ENCODE measurements at places on chromosomes 12 and 14.
A peak's percentile ranks its signal among the peaks of the same experiment; 100 is the strongest.

DNA sequence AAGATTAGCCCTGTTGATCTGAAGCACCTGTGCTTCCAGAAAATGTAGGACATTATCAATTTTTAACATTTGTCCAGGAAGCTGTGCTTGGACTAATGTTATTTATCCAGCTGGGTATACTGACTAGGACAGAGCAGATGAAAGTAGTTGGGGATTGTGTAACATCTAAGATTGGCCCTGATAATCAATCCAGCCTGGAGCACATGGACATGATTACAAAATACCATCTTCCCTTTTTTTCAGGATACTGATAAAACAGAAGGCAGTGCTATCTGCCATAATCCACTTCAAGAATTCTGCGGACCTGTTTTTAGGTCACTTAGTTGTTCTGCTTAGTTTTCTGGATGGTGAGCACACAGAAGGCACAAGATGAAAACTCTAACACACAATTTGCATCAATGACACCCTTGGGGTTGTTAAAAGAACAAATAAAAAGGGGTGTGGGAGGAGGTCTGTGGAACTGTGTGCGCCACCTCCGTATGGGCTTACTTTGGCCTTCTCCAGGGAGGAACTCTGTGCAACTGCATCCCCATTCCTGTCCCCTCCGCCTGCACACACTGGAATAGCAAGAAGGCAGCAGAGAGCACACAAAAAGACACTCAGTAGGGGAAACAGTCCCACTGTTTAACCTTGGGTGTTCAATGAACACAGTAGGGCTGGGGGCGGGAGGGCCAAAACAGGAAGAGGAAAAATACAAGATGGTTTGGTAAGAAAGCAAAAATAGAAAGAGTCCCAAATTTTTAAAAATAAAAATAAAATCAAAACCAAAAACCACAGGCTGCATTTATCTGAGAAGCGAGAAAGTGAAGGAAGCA, 31.1 kb upstream of the DUSP6 start:
- no peak for DNase-seq

DNA sequence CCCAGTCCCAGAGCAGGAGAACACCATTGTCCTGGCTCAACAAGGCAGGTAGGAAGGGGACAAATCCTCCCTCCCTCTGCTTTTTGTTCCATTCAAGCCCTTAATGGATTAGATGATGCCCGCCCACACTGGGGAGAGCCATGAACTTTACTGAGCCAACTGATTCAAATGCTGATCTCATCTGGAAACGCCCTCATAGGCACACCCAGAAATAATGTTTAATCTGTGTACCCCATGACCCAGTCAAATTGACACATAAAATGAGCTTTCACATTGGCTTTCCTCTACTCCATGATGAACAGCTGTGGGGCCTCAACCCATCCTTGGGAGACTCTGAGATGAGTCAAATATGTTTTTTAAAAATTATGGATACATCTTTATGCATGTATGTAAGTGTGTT, 141.8 kb downstream of the GALC start:
- DNase-seq = no peak

DNA sequence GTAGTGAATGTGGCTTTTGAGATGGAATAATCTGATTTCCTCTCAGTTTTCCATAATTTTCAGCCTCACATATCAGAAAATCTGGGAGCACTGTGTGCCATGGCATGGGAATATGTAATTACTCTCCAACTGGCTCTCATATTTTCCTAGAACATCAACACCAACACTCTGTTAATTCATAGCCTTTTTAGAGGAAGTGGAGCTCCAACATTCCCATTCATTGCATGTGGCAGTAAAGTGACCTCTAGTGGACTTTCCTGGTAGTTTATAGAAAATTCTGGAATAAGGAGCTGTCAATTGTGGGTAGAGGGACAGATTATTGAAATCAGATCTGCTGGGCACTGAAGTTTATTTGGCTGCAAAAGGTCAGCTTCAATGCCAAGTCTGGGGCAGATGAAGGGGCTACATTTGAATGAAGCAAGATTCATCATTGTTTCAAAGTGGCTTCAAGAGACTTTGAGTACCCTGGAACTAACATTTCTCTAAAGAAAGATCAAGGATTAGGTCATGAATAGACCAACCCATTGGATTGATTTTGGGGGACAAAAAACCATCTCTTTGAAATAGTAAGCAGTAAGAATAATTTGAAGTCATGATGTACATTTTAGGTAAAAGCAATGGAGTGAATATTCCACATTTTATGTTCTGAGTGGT, 23.6 kb upstream of the USP44 start:
- DNase-seq = peak; percentile 58

DNA sequence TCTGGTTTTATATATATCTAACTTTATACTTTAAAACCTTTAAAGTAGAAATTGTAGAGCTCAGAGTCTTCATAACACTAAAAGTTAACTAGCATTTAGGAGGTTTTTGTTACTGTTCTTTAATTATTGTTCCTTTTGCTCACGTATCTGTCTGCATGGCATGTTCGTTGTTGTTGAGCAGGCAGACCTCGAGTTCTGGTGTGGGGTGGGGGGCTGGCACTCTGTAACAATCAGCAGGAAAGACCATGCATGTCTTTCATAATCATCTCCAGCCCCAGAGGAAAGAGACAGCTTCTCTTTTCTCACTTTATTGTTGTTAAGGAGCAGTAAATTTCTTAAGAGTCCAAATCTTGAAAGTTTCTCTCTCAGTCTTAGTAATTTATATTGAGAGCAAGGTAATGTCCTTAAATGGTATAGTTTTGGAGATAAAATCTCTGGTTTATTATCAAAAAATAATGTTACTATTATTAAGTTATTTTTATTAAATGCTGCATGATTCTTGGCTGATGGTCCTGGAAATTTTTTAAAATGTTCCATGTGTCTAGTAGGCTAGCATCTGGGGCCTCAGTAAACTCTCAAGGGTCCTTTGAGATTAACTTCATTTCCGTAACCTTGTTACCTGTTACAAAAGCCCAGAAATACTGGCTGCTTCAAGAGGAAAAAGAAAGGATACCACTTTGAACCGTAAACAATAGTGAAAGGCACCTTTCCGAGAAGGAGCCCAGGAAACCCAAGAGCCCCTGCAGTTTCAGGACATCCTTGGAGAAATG, 30.3 kb downstream of the CKB start:
- no peak for DNase-seq

- DNase-seq = no peak
These were observed 31.8 kb upstream of the G2E3 start for GRCh38 chr14:30527196-30527595.

DNA sequence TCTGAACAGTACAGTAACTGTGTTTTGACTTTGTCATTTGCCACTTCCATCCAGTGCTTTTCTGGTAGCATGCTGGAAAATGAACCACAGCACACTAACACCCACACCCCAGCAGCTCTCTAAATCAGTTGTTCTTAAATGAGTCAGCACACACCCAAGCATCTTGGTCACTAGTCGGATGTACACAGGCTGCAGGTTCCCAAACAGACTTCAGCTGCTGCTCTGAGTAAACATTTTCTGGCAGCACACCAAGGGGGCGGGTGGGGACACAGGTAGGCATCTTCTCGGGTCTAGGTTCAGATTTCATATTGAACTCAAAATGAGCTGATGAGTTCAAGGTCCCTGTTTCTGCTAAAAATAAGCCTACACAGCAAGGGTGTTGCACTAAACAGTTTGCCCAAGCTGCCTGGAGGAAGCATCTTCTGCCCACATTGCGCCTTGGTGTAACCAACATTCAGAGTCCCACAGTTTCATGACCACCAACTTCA, 39.8 kb downstream of the IFNG start:
- no peak for DNase-seq

DNA sequence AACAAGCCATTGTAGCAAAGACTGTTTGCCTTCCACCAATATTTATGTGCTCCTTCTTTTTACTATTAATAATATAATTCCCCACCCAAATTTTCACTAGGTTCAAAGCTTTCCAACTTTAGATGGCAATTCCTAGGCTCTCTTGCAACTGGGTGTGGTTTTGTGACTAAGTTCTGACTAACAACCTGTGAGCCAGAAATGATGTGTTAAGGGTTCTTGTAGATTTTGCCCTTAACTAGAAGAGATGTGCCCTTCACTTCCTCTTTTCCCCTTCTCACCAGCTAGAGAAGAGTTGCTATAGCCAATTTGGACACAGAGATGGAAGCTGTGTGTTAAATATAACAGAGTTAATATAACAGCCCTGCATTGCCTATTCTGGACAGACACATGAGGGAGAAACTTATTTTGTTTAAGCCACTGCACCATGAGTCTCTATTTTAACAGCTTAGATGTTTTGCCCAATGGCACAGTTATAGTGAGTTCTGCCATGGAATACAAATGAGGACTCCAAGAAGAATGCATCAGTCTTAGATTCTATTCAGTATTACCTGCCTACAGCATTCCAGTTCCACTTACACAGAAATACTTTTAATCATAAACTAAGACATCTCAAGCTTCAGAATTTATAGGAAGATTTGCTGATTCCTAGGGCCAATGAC, 216.2 kb downstream of the DUSP6 start:
- DNase-seq = no peak

GRCh38 chr12:56521209-56521589, 421 bp upstream of the RBMS2 start:
- no peak for DNase-seq

GRCh38 chr14:57933349-57933748, 67.5 kb upstream of the SLC35F4 start:
- DNase-seq = no peak

DNA sequence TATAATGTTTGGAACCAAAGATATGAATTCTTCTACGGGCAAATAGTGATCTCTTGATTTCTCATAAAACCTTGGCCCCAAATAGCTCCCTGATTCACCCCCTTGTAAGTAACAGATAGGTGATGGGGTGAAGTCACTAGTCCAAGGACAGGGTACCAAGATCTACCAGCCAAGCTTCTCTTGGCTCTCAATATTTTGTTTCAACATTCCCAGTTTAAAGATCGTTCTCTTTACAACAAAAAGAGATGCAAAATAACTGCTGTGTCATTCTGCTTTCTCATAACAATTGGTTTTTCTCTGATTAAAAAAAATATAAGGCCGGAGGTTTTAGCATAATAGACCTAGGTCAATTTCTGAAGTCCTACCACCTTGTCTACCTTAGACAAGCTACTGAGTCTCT, 11.8 kb downstream of the PAH start:
- DNase-seq = no peak

DNA sequence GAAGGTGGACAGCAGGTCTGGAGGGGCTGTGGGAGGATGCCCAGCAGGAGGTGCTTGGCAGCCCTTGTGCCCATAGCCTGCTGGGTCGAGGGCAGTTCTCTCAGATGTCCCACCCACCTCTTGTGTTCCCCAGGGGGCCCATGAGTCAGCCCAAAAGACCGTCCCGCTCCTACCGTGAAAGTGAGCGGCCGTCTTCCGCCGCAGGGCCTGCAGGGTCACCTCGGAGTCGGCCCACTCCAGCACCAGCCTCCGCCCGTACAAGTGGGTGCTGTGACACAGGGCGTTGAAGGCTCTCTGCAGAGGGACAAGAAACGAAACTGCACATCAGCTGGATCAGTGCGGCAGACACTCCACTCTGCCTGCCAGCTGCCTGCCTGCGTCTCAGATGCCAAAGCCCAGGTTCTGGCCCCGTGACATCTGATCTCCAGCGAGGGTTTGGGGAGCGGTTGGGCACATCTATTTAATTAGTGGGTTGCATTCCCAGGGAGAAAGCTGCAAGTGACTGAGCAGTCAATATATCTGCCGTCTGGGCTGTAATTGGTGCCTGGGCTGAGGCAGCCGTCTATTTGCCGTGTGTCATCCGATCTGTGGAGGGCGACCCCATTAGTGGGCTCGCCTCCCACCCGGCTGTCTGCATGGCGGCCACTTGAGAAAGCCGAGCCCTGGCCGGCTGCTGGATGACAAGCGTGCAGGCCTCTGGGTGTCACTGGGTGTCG, 121.5 kb downstream of the RBM19 start:
- no peak for DNase-seq
